ENCODE measurements at places on chromosomes 5 and 9. TPM values are rescaled to one million over a fixed set of nuclear protein-coding genes. Genes with fewer than 3 reads are reported as not detected.

DNA sequence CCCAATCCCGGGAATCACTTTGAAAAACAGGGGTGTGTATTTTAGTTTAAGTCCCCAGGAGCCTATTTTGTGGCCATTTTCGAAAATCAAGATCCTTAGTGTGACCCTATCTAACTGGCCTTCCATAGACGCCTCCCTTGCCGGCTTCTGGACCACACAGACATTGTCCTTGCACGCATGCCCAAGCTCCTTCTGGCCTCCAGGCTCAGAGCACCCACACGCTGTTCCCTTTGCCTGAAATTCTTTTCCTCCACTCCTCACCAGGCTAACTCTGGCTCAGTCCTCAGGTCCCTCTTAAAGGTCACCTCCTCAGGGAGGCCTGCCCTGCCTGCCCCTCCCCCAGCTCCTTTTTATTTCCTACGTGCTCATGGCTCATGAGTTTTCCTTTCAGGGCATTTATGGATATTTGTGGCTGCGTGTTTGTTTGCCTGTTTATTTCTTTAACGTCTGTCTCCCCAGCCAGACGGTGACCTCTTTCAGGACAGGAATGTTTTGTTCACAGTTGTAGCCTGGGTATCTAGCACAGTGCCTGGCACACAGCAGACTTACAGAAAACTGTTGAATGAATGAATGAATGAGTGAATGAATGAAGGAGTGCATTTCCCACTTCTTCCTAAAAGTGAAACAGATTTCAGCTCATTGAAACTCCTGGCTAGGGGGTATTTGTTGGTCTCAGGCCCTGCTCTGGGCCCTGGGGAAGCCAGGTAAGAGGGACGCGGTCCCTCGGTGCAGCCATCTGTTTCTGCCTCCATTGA, 79.1 kb upstream of the IER5L start:
- H3K27me3 ChIP-seq: no peaks in the 10 kb centered on the region
- H3K36me3 ChIP-seq: no peaks in the 10 kb centered on the region
- H3K27ac ChIP-seq: no peak overlapping the region
- no peak for DNase-seq

Gene GFM2
- total RNA-seq: 22.9 TPM

DNA sequence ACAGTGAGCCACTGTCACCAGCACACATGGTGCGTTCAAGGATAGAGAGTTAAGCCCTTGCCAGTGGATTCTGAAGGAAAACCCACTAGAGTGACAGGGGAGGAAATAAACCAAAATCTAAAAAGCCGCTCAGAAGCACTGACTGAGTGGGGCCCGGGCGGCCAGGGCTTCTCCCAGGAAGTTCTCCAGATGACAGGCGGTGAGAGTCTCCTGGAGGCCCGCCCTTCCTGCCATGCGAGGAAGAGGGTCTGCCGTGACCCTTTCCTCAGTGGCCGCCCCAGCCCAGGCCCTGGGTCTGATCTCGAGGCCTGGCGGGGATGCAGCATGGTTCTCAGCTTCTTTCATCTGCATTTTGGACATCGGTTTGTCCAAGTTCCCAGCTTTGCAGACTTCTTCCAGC, 14.9 kb downstream of the OLFM1 start:
- no peak for DNase-seq
- no peak overlapping the region for H3K4me3 ChIP-seq
- H3K36me3 ChIP-seq: no peaks in the 10 kb centered on the region
- H3K4me1 ChIP-seq: no peaks in the 10 kb centered on the region
- peaks cover 21% of the 10 kb centered on the region for H3K27me3 ChIP-seq
- H3K27ac ChIP-seq: no peak overlapping the region

DNA sequence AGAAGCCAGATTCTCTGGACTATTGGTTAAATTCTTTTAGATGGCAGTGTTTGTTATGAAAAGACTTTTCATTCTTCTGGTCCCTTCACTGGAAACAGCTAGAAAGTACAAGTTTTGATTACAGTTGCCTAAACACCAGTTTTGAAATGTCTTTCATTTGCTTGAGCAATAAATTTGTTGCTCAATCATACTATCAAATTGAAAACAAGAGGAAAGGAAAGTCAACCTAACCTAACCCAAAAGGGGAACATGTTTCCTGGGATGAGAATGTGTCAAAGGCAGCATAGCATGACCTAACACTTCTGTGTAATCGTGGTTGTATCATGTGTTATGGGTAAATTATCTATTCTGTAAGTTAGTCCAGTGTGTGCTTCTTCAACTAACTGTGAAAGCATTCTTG, 213.2 kb downstream of the TMC1 start:
- H3K27ac ChIP-seq: no peak overlapping the region
- H3K4me3 ChIP-seq: no peak overlapping the region

- DNase-seq: no peak
- no peaks in the 10 kb centered on the region for H3K4me1 ChIP-seq
- no peaks in the 10 kb centered on the region for H3K27me3 ChIP-seq
Observed at GRCh38 chr5:174030286-174030685, 15.2 kb upstream of the NSG2 start.

Gene KCNV2
- not detected for total RNA-seq

DNA sequence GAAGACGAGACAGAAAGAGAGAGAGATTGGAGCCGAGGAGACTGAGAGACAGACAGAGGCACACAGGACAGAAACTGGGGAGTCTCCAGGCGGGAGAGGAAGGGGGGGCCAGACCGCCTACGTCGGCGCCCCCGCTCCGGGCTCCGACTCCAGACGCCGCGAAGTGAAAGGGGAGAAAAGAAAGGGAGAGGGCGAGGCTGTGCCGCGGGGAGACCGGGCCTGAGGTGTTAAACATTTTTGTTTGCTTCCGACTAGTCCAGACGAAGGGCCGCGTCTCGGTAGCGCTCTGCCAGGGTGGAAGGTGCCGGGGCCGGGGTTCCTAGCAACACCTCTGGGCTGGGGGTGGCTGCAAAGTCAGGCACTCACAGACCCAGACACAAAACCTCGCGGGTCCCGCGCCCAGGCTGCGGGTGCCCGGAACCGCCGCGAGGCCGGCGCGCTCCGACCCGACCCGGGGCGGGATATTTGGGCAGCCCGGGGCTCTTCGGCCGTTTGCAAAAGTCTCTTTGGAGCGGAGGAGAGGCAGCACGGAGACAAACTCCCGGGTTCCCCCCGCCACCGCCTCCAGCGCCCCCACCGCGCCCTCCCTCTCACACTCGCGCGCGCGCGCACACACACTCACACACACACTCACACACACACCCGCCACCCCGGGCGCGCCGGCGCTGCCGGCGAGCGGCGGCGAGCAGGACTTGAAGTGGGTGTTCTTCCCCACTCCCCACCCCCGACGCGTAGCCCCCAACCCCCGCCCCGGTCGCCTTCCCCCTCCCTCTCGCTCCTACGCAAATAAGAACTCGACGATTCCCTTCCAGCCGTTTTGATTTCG, 626 bp upstream of the FST start:
- no peaks in the 10 kb centered on the region for H3K27me3 ChIP-seq
- H3K36me3 ChIP-seq: no peaks in the 10 kb centered on the region
- H3K4me3 ChIP-seq: peak overlapping the region; percentile 65
- peaks cover 36% of the 10 kb centered on the region for H3K4me1 ChIP-seq

- H3K27me3 ChIP-seq: no peaks in the 10 kb centered on the region
- H3K36me3 ChIP-seq: no peaks in the 10 kb centered on the region
- H3K4me1 ChIP-seq: peaks cover 85% of the 10 kb centered on the region
- no peak overlapping the region for H3K27ac ChIP-seq
Observed at GRCh38 chr5:136141561-136141960, 8.9 kb downstream of the SMAD5 start.

Gene LCN15
- not detected for total RNA-seq

DNA sequence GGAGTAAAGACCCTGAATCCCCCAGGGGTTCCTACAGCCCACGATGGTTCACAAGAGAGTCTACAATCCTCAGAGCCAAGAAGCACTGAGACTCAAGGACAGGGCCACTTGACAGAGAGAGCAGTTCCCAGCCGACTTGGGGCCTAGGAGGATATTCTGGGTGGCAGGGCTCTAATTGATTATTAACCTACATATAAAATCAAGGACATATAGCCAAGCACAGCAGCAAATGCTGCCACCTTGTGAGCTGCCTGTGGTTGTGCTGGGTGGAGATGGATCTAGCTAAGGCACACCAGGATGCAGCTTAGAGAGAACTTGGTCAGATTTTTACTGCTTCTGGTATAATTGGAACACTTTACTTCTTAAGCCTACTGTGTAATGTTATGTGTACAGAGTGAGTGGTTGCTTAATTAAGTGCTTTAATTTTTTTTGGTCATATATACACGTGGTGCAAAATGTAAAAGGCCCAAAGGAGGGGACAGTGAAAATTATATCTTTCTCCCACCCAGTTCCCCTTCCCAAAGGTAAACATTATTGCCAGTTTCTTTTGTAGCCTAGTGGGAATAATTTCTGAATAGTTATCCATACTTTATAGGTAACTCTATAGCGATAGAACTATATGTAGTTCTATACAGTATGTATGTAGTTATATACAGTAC, 78.8 kb downstream of the F2RL2 start:
- H3K27me3 ChIP-seq: no peaks in the 10 kb centered on the region
- no peak for DNase-seq
- no peak overlapping the region for H3K4me3 ChIP-seq
- H3K27ac ChIP-seq: peak overlapping the region; percentile 66
- H3K36me3 ChIP-seq: no peaks in the 10 kb centered on the region

- no peak overlapping the region for H3K4me3 ChIP-seq
- H3K4me1 ChIP-seq: peaks cover 20% of the 10 kb centered on the region
- H3K27me3 ChIP-seq: no peaks in the 10 kb centered on the region
- no peak overlapping the region for H3K27ac ChIP-seq
- H3K36me3 ChIP-seq: no peaks in the 10 kb centered on the region
Observed at GRCh38 chr5:36932699-36933098, 56.1 kb downstream of the NIPBL start.

Gene ZBTB6
- total RNA-seq: 8.7 TPM

GRCh38 chr5:69188811-69189161, 597 bp upstream of the CENPH start:
- no peak for DNase-seq
- H3K36me3 ChIP-seq: peaks cover 3% of the 10 kb centered on the region
- H3K4me1 ChIP-seq: peaks cover 19% of the 10 kb centered on the region
- peak overlapping the region; percentile 71 for H3K27ac ChIP-seq

Gene PLPPR1
- total RNA-seq: 0.26 TPM

DNA sequence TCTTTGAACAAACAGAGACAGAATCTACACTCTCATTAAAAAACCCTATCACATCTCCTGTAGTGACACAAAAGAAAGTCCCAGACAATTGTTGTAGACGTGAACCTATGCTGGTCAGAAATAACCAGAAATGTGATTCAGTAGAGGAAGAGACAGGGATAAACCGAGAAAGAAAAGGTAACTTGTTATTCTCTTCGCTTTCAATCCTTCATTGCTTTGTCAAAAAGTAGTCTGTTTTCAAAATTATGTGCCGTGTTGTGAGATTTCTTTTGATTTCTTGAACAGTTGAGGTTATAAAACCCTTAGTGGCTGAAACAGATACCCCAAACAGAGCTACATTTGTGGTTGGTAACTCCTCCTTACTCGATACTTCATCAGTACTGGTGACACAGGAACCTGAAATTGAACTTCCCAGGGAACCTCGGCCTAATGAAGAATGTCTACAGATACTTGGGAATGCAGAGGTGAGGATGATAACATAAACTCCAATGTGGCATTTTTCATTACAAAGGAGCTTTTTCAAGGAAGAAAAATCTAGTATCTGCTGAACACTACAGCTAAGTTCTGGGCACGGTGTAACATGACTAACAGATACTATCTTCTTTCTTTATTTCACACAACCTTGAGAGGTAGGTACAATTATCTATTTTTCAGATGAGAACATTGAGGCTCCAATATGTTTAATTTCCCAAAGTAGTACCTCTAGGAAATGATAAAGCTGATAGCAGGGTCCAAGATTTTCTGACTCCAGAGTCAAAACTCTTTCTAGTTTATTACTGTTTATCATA, 14.3 kb downstream of the HMGCR start:
- no peak for DNase-seq
- no peak overlapping the region for H3K4me3 ChIP-seq
- H3K36me3 ChIP-seq: peaks cover 80% of the 10 kb centered on the region
- H3K27me3 ChIP-seq: no peaks in the 10 kb centered on the region

Gene TAF11L10
- total RNA-seq: not detected

All from suprapubic skin (tissue), 4 donors.